ENCODE measurements at places on chromosomes 7 and 10.
A peak's percentile ranks its signal among the peaks of the same experiment; 100 is the strongest.

GRCh38 chr7:121555558-121555957, 159.4 kb upstream of the FAM3C start:
- DNase-seq = no peak

DNA sequence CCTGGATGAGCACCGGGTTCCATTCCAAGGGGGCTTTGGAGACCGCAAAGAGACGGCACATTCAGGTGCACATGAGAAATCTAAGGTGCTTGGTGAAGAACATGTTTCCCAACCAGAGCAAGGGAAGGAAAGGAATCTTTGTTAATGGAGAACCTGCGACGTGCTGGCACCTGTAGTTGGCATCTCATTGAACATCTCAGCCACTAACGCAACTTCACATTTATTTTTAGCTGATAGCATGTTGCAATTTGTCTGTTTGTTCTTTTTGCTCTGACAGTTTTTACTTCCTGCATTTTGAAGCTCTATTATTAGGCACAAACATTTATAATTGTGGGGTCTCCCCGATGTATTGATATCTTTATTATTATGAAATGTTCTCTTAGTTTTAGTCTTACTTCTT, 316.7 kb downstream of the TCERG1L start:
- DNase-seq = no peak

DNA sequence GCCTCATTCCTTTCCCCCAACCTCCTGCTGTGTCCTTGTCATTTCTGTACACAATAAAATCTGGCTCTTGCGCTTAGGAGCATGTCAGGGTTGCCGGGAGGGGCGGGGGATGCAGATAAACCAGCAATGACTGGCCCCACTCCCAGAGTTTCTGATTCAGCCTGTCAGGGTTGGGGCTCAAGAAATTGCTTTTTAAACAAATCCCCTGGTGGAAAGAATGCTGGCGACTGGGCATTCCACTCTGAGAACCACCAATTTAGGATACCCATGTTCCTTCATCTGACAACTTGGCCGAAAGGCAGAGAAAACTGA, 376.4 kb downstream of the TCERG1L start:
- peak; percentile 6 for DNase-seq

DNA sequence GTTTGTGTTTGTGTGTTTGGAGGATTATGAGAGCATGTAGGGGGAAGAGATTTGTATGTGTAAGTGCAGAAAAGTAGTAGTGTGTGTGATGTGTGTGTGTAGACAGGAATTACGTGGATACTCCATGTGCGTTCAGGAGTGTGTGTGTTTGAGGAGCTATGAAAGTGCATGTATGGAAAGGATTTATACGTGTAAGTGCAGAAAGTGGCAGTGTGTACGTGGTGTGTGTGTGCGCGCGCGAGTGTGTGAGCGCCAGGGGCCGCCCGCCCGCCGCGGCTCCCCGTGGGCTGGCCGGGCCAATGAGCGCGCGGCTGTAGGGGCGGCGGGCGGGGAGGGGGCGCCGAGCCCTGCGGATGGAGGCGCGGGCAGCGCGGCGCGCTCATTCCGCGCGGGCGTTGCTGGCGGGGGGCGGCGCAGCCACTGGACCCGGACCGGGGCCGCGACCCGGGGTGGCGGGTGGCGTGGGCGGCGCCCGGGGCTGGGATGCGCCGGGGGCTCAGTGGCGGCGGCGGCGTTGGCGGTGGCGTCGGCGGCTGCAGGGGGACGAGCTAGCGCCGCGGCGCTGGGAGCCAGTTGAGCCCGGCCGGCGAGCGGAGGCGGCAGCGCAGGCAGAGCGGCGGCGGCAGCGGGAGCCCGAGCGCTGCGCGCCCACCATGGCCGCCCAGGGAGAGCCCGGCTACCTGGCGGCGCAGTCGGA, at the start of gene BICC1:
BICC1 (plus strand) TSS at position 382 of the 697 bp plus-strand sequence; CDS start at position 654, 272 bp downstream.
- peak; percentile 35 for DNase-seq

GRCh38 chr7:41861642-41862041, 158.8 kb upstream of the INHBA start:
- no peak for DNase-seq

DNA sequence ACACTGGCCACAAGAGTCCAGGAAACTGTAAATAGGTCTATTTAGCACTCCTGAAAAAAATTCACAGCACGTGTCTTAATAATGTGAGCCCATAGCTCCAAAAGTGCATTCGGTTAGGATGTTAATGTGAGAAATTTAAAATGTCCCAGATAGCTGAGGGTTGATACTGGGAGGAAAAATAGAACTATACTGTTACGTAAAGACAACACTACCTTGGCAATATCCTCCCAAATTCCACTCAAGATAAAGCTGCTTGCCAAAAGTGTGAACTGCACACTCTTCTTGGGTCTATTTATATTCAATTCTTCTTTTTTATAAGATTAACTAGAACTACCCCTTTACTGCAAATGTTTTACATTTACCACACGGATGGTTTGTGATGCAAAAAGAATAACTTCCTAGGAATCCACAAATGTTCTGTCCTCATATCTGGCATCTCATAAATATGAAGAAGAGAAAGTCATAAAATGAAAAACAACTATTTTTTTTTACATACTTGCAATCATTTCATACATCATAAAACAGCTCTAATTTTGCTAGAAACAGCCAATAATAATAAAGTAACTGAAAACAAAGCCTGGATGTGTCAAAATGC, 10.4 kb downstream of the RAB11FIP2 start:
- no peak for DNase-seq
